ENCODE measurements at places on chromosomes 6 and 20. TPM values are rescaled to one million over a fixed set of nuclear protein-coding genes. Genes with fewer than 3 reads are reported as not detected.

DNA sequence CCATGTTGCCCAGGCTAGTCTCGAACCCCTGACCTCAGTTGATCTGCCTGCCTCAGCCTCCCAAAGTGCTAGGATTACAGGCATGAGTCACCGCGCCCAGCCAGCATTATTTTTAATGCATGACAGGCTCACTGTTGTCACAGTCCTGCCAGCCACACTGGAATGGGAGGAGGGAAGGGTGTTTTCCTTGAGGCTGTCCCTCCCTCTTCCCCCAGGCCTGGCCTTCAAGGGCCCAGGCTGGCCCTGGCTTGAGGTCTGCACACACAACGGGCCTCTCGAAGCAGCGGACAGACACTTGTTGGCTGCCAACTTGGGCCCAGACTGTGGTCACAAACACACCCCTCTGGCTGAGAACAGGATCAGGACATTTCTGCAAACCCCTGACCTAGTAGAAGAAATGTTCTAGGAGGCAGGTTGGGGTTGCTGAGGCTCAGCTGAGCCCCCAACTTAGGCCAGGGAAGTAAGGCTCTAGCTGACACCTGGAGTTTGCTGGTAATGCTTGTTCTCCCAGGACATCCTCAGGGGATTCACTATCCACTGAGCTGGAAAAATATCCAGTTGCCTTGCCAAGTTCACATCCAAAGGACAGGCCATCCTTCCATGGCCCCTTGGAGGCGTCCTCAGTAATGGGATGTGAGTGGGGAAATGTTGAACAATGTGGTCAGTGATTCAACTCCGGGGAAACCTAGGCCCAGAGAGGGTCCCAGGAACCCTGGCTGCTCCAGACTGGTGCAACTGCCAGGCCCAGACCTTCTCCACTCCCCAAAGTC lies 9.9 kb downstream of the SNTA1 start:
- peaks cover 3% of the 10 kb centered on the region for H3K36me3 ChIP-seq
- no peak overlapping the region for H3K4me3 ChIP-seq
- no peaks in the 10 kb centered on the region for H3K4me1 ChIP-seq
- no peaks in the 10 kb centered on the region for H3K27me3 ChIP-seq
- no peak overlapping the region for H3K27ac ChIP-seq
- DNase-seq: no peak

- no peaks in the 10 kb centered on the region for H3K27me3 ChIP-seq
- DNase-seq: no peak
- H3K4me3 ChIP-seq: no peak overlapping the region
- H3K36me3 ChIP-seq: no peaks in the 10 kb centered on the region
Observed at GRCh38 chr6:55918639-55919038, 43.2 kb upstream of the BMP5 start.

- H3K4me3 ChIP-seq: no peak overlapping the region
- H3K27ac ChIP-seq: no peak overlapping the region
- no peak for DNase-seq
- no peaks in the 10 kb centered on the region for H3K36me3 ChIP-seq
Observed at GRCh38 chr6:136624347-136624746, 74.1 kb upstream of the MAP7 start.

DNA sequence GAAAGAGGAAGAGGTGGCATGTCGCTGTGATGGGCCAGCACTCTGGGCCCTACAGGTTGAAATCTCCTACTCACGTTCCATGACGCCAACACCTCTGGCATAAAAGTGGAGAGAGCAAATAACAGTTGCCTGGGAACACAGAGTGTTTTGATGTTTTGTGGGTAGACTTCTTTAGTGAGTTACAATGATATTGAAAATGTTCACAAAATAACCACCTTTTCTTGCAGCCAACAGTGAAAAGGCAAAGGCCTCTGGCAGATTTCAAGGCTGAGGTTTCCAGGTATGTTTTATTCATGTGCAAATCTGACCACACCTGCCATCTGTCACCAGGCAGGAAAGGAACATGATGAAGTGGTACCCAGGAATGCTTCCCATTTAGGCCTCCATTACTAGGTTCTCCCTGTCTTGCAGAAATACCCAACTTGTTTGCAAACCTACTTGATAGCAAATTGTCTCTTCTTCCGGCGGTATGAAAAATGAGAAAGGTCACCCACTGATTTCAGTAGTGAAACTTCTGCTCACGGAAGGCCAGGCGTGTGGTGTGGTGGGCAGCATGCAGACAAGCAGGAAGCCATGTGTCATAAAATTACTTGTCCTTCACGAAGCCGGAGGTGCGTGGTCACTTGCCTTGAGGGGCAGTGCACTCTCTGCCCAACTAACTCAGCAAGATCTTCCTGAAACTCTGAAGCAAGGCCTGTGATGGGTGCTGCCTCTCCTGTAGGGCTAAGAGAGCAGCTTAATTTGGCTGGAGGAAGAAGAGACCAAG lies 299.1 kb upstream of the PRDM1 start:
- H3K4me1 ChIP-seq: peaks cover 9% of the 10 kb centered on the region
- no peaks in the 10 kb centered on the region for H3K27me3 ChIP-seq
- H3K27ac ChIP-seq: no peak overlapping the region

- H3K27ac ChIP-seq: no peak overlapping the region
- H3K27me3 ChIP-seq: no peaks in the 10 kb centered on the region
Observed at GRCh38 chr6:54864272-54864671, 17.7 kb downstream of the FAM83B start.

LST1 gene
- 9.5 TPM for total RNA-seq

BHLHE23 gene
- not detected for total RNA-seq
